ENCODE measurements at places on chromosomes 16 and 17.

DNA sequence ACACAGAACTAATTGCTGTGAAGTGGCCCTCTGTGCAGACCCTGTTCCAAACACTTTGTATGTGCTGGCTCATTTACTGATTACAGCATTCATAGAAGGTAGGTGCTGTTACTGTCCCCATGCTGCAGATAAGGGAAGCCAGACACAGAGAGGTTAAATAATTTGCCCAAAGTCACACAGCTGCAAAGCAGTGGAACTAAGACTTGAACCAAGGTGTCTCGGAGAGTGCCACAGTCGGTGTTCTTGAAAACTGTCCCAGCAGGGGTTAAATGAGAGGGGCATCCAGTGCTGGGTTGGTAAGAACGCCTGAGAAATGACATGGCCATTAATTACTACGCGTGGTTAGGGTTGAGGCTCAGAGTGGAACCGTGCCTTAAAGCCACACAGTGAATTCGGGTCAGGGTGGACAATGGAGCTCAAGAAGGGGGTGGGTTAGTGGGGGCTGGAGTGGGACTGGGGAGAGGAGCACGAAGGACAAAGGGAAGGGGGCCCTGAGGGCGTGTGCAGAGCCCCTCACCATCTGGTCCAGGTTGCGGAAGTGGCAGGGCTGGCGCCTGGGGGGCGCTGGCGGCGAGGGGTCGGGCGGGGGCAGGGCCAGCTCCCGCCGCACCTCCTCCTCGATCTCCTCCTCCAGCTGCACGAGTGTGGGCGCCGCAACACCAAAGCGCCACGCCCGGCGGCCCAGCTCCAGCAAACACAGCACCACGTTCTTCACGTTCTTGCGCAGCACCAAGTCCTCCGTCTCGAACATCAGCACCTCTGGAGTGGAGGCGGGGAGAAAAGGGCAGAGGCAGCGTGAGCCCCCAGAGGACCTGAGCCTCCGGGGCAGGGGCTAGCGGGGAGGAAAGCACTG lies 3.3 kb downstream of the GAS2L2 start:
- peaks cover 34% of the 10 kb centered on the region for H3K27me3 ChIP-seq
- H3K4me3 ChIP-seq, result no peak overlapping the region
- DNase-seq, result no peak
- H3K27ac ChIP-seq, result no peak overlapping the region

GRCh38 chr17:39001703-39002637 lies 34.8 kb upstream of the FBXO47 start:
- no peaks in the 10 kb centered on the region for H3K36me3 ChIP-seq
- peaks cover 21% of the 10 kb centered on the region for H3K4me1 ChIP-seq
- H3K4me3 ChIP-seq, result no peak overlapping the region
- H3K27me3 ChIP-seq, result no peaks in the 10 kb centered on the region

DNA sequence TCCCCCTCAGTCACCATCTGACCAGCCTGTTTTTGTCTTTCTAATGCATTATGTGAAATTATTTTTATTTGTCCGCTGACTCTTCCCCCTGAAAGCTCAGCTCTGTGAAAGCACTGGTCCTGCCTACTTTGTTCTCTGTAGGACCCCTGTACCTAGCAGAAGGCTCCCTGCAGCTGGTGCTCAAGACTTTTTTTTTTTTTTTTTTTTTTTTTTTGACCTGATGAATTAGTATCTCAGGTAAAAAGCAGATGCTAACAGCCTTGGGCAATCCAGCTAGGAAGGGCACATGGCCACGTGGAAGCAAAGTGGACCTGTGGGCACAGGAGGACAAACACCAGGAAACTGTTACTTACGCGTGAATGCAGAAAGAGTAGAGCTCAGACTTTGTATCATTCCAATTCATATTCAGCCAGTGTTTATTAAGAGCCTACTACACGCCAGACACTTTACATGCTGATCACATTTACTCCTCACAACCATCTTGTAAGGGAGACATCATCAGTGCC lies 629 bp upstream of the UNC119 start:
- H3K27me3 ChIP-seq, result no peaks in the 10 kb centered on the region
- peak overlapping the region; percentile 32 for H3K4me3 ChIP-seq
- H3K27ac ChIP-seq, result no peak overlapping the region
- peaks cover 49% of the 10 kb centered on the region for H3K36me3 ChIP-seq

DNA sequence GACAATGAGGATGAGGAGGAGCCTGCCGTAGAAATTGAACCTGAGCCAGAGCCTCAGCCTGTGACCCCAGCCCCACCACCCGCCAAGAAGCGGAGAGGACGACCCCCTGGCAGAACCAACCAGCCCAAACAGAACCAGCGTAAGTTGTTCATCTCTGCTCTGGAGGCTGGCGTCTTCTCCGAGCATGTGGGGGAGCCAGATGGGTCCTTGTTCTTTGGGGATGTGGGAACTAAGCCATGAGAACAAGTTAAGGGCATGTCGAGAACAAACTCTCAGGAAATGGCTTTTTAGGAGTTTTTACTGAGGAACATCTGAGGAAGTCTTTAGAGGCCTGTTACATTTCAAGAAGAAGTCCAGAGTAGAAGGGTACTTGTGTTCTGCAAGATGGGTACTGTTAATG lies 8.2 kb upstream of the CARMIL2 start:
- no peak for DNase-seq
- H3K4me1 ChIP-seq, result no peaks in the 10 kb centered on the region
- no peak overlapping the region for H3K4me3 ChIP-seq
- no peaks in the 10 kb centered on the region for H3K27me3 ChIP-seq

DNA sequence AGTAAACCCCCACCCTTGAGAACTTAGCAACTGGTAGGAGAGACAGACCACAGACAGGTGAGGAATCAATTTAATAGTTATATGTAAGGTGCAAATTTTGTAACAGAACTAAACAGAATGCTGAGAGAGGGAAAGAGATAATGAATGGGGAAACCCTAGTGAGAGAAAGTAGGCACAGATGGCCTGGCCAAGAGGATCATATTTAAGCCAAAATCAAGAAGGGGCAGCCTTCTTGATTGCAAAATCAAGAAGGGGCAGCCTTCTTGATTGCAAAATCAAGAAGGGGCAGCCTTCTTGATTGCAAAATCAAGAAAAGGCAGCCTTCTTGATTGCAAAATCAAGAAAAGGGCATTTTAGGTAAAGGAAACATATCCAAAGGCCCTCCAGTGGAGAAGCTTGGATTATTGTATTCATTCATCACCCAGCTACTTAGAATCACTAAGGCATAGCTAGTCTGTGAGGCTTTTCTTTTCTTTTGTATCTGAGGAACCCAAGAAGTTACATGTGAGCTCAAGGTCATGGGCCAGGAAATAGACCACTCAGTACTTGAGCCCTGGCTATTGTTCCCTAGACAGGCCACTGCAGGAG lies 190.6 kb downstream of the CYLD start:
- no peaks in the 10 kb centered on the region for H3K27me3 ChIP-seq
- H3K27ac ChIP-seq, result no peak overlapping the region
- DNase-seq, result no peak
- H3K36me3 ChIP-seq, result no peaks in the 10 kb centered on the region

DNA sequence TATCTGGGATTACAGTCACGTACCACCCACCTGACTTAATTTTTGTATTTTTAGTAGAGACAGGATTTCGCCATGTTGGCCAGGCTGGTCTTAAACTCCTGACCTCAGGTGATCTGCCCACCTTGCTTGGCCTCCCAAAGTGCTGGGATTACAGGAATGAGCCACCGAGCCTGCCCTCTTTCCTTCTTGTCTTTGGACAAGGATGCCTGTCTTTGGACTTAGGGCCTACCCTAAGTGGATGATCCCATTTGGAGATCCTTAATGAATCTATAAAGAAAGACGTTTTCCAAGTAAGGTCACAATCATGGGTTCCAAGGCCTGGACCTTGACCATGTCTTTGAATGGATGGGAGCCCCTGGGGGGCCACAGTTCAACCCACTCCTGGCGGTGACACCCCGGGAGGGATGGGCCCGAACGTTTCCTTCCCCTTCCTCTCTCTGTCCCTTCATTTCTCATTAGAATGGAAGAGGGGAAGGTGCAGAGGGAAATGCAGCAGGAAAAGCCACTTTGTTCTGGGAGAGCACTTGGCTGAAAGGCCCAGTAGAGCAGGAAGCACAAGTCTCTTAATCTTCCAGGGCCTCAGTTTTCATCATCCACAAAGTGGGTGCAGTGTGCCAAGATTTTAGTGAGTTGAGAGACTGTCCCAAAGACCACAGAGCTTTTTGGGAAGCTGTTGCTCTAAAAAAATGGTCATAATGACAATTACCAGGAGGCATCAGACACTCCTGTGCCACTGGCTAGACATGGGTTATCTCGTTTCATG lies 353.3 kb downstream of the SEC14L1 start:
- H3K36me3 ChIP-seq, result peaks cover 94% of the 10 kb centered on the region
- H3K27ac ChIP-seq, result peak overlapping the region; percentile 40

DNA sequence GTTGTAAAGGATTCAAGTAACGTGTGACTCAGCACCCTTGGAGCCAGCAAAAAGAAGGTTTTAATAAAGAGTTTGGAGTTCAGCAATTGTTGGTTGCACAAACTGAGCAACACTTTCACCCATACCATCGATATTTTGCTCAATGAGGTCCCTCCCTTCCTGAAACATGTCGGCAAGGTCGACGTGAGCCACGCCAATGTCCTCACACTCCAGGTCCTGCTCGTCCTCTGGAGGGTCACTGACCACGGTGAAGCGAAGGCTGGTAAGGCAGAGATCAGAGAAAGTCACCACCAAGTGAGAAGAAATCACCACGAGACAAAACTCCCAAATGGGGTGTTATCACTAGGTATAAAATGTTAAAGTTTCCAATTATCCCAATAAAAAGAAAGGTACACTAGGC lies 98.3 kb downstream of the RPGRIP1L start:
- no peak overlapping the region for H3K4me3 ChIP-seq
- no peaks in the 10 kb centered on the region for H3K4me1 ChIP-seq
- H3K27ac ChIP-seq, result no peak overlapping the region
- H3K27me3 ChIP-seq, result no peaks in the 10 kb centered on the region

- H3K4me3 ChIP-seq, result no peak overlapping the region
- H3K4me1 ChIP-seq, result no peaks in the 10 kb centered on the region
- DNase-seq, result no peak
Measured at GRCh38 chr16:74736531-74737157, 36.0 kb upstream of the MLKL start.

GRCh38 chr17:9935408-9935807 lies 30.3 kb upstream of the RCVRN start:
- H3K36me3 ChIP-seq, result no peaks in the 10 kb centered on the region
- no peaks in the 10 kb centered on the region for H3K4me1 ChIP-seq
- H3K4me3 ChIP-seq, result no peak overlapping the region
- DNase-seq, result no peak
- no peaks in the 10 kb centered on the region for H3K27me3 ChIP-seq
- H3K27ac ChIP-seq, result no peak overlapping the region
